ENCODE measurements at places on chromosomes 5 and 9. TPM values are rescaled to one million over a fixed set of nuclear protein-coding genes. Genes with fewer than 3 reads are reported as not detected.

- DNase-seq = no peak
Observed at GRCh38 chr5:154141745-154142221, 48.8 kb upstream of the GALNT10 start.

KIF27 gene
- 12.9 TPM for polyA plus RNA-seq

ANKRD34B gene
- not detected for polyA plus RNA-seq

- no peak for DNase-seq
Observed at GRCh38 chr5:87233143-87233542, 34.5 kb upstream of the RASA1 start.

DNA sequence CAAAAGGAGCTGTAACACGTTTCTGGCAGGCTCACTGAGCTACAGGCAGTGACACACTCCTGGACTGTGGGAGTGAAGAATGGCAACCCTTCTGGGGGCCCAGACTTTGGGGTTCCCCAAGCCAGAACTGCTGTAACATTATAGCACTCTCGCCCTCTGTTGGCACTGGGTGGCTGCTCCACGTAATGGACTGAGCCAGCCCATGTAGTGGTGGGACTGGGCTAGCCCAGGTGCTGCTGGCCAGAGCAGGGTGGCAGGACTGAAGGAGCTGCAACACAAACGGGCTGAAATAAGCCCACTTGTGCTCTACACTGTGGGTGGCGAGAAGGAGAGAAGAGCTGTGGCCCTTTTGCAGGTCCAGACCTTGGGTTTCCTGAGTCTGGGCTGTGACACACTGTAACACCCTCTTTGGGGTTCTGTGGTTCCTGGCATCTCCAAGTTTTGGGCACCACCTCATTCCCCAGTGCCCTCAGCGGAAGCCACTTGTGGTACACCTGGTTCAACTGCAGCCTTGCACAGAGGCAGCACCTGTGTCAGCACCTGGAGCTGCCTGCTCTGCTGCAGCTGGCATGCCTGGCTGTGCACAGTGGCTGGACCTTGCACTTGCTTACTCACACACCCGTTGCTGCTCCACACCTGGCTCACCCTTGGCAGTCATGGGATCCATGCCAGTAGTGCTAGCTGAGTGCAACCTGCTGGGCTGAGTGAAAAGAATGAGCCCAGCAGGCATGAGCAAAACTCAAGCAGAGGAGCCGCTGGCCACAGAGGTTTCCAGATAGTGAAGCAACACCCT is 95.0 kb upstream of the PRR16 start:
- DNase-seq = no peak

SLC36A2 gene
- polyA plus RNA-seq = 0.09 TPM

GRCh38 chr9:116686693-116687073 is 422 bp upstream of the TRIM32 start:
- DNase-seq = no peak

GLDC gene
- 7.0 TPM for polyA plus RNA-seq

GRCh38 chr9:123508048-123508447 is 152.1 kb downstream of the CRB2 start:
- DNase-seq = peak; percentile 31

- DNase-seq = no peak
Observed at GRCh38 chr5:169838688-169839087, 141.6 kb downstream of the INSYN2B start.

GRCh38 chr9:75146229-75146628 is 57.9 kb downstream of the OSTF1 start:
- no peak for DNase-seq

- DNase-seq = no peak
Observed at GRCh38 chr9:105079457-105079856, 151.5 kb upstream of the ABCA1 start.

- no peak for DNase-seq
Observed at GRCh38 chr9:121075251-121076036, 689 bp downstream of the CNTRL start.

DNA sequence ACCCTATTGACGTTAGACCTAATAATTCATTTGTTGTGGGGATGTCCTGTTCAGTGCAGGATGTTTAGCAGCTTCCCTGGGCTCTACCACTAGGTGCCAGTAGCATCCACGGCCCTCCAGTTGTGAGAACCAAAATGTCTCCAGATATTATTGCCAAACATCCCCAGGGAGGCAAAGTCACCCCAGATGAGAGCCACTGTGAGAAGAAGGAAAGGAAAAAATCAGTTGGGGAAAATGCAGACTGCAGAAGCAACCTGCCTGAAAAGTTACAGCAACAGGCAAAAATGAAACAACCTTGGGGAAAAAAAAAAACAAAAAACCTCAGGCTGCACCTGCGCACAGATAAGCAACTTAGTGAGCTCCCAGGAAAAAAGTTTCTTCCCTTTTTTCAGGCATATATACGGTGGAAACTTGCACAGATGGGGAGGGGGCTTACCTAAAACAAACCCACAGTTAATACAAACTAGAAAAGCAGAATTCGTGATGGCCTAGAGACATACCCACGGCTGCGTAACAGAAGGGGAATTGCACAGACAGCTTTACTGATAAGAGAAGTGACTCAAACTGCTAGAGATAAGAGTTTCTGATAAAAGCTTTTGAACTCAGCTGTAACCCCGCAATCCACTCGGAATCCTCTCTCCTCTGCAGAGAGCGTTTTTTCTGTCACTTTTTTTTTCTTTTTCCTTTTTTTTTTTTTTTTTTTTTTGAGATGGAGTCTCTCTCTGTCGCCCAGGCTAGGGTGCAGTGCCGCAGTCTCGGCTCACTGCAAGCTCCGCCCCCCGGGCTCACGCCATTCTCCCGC is 29.8 kb upstream of the FBP1 start:
- DNase-seq = peak; percentile 73

ZFP2 gene
- polyA plus RNA-seq = 6.4 TPM

DNA sequence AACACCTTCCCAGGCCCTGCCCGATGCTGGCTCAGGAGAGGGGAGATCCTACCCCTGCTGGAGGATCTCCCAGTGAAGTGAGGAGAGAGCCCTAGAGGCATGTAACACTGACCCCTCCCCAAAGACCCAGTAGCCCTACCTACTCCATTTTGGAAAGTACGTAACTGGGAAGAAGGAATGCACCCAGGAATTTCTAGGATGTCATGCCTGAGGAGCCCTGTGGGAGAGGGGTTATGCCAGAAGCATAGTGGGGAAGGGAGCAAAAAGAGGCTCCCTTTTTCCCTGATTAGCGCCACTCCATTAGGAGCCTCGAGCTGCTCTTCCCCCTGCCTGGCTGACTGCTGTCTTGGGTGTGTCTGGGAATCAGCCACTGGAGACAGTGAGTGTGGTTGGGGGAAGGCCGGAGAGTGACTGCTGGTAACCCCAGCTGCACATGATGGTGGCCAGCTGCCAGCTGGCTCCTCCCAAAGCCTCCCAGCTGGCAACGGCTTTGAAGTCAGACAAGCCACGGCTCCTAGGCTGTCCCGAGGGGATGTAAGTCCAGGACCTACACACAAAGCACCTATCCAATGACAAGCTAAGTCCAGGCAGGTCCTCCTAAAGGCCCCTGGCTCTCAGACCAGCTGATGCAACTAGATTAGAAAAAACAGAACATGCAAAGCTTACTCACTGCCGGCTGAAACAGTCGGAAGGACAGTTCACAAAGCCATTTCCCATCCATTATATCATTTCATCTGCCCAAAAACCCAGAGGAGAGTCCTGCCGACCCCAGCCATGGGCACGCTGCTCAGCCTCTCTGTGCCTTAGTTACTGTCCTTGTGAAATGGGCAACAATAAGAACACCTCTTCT is 136.5 kb upstream of the ABCA1 start:
- DNase-seq = peak; percentile 88

DNA sequence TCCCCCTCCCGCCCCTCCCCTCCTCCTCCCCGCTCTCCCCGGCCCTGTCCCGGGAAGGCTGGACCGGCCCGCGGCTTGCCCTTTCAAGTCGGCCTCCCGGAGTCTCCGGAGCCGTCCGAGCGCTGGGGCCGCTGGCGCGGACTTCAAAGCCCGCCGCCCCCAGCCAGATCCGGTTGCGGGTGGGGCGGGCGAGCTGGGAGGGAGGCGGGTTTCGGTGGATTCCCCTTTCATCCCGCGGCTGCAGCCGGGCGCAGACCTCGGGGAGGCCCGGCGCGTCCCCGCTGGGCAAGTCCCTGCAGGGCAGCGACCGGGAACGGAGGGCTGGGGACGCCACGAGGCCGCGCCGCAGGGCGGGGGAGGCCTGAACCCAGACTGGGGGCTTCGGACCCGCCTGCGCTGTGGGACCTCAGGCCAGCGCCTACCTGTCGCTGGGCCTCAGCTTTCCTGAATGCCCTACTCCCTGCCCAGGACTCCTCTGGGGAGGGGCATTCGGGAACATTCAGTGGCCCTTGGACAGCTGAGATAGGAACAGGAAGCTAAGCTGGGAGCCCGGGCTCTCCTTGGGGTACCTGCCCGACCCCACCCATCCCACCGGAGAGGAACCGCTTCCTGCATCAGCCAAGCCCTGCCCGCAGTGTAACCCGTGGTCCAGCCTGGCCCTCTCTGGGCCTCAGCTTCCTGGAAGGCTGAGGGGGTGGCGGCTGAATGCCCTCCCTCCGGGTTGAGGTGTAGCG is 23.4 kb downstream of the C9orf50 start:
- peak; percentile 87 for DNase-seq

DNA sequence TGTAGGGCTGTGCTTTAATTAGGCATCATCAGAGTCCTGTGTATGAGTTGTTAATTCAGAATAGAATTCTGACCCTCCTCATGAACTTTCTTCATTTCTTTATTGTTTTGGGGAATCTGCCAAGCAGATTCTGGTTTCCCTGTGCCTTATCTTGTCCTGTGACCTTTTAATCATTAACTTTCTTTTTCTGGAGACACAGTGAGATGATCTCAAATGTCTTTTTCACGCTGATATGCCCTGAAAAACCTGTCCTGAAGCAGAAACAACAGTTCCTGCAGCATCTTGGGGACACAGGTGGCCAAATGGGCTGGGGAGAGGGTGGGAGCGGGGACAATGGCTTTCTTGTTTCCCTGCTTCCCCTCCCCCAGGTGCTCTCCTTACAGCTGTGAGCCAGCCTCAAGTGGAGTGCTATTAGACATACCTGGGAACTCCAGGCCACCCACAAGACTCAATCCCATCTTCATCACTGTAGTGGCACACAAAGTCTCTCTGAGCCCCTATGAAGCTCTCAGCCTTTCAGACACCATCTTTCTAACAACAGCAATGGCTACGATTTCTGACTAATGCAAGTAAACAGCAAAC is 213.8 kb downstream of the ATP10B start:
- no peak for DNase-seq

DNA sequence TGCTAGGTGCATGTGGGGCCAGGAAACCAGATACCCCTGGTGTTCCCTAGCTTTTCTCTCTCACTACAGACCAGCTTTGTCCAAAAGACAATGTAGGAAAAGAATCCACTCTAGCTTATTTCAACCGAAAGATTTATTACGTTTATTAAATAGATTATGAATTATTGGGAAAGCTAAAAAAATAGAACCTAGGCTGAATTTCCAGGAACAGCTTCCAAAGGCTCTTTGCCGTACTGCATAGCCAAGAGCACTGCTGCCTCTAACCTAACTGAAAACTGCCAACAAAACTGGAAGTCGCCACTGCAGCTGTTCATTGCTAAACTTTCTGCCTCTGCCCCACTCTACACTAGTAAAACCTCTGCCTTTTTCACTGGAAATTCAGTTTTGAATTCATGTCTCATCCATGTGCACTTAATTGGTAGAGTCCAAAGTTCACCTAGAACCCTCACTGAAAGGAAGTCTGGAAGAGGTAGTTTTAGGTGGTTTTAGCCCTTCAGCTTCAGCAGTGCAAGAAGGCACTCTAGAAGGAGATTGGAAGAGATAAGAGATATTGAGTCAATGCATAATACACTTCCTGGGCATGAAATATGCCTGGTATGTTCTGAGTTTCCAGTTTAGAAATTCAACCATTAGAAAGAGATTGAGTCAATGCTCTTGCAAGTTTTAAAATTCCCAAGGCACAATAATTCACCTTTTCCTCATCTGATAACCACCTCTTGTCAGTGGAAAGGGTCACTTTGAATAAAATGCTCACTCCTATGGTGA is 927.9 kb downstream of the MAT2B start:
- DNase-seq = no peak

- DNase-seq = no peak
Observed at GRCh38 chr5:107979291-107979690, 308.6 kb upstream of the EFNA5 start.

DNA sequence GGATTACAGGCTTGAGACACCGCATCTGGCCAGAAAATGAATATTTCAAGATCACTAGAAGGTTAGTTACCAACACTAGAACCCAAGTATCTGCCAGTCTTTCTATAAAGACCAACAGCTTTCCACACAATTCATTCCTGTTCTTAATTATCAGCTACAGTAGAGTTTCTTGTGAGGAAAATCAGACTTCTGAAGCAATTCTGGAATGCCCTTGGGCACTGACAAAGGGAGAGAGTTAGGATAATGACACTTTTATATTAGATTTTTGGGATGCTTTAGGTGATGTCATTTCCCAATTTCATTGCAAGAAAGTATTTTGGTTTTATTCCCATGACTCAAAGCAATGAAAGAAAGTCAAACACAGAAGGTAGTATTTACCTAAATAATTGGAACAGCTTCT is 497.0 kb upstream of the TUSC1 start:
- no peak for DNase-seq

DNA sequence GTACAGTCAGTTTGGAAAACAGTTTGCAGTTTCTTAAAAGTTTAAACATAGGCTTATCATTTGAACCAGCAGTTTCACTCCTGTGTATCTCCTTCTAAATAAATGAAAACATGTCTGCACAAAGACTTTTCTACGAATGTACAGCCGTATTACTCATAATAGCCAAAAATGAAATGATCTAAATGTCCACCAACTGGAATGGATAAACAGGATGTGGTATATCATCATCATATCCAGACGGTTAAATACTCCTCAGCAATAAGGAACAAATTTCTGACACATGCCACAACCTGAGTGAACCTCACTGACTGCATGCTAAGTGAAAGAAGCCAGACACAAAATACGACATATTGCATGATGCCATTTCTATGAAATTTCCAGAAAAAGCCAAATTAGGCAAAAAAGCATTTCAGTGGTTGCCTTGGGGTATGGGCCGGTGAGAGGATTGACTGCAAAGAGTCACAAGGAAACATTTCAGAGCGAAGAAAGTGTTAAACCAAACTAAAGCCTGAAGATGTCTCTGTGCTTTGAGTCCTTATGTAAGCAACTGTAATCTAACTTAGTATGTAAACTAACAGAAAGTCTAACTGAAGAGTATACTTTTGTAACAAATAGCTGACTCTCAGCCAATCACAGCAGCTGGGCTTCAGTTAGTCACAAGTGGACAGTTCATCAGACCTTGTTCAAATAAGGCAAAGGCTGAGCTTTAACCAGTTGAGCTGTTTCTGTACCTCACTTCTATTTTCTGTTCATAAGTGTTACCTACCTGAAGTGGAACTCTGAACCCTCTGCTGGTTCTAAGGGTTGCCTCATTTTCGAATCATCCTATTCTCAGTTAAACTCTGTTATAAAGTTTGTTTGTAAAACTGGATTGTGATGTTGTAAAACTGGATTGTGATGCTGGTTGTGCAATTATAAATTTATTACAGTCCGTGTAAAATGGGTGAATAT is 65.2 kb downstream of the TRIO start:
- DNase-seq = peak; percentile 55

Data from right lung (tissue), 10 donors.